ENCODE measurements at places on chromosomes 2 and 18.
A peak's percentile ranks its signal among the peaks of the same experiment; 100 is the strongest.

- no peak for DNase-seq
Observed at GRCh38 chr18:55647331-55647730, 59.3 kb upstream of the TCF4 start.

DNA sequence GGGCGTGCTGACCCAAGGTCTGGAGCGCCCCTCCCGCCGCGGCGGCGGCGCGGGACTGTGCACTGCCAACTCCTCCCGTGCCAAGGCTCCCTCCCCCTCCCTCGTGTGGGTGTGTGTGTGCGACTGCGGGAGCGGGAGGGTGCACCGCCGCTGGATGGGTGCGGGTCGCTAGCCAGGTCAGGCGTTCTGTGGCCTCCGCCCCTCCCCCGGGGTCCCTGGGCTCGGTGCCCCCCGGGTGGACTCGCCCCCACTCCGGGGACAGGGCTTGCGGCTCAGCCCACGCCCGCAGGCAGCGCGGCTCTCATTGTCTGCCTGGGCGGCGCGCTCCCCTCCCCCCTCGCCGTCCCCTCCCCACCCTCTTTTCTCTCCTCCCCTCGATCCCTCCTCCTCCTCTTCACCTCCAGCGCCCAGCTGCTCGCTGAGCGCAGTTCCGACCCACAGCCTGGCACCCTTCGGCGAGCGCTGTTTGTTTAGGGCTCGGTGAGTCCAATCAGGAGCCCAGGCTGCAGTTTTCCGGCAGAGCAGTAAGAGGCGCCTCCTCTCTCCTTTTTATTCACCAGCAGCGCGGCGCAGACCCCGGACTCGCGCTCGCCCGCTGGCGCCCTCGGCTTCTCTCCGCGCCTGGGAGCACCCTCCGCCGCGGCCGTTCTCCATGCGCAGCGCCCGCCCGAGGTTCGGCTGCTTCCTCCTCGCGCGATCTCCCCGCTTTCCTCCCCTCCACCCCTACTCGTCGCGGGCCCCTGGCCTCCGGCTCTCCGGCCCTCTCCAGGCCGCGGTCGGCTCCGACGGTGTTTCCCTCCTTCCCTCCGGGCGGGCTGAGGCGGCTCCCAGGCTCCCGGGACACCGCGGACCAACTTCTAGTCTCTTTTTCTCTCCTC is at the start of gene GATA6:
TSS of gene GATA6 (plus strand) at position 579 of the 878 bp plus-strand sequence. CDS start 1,556 bp downstream, outside the sequence.
- peak; percentile 90 for DNase-seq

DNA sequence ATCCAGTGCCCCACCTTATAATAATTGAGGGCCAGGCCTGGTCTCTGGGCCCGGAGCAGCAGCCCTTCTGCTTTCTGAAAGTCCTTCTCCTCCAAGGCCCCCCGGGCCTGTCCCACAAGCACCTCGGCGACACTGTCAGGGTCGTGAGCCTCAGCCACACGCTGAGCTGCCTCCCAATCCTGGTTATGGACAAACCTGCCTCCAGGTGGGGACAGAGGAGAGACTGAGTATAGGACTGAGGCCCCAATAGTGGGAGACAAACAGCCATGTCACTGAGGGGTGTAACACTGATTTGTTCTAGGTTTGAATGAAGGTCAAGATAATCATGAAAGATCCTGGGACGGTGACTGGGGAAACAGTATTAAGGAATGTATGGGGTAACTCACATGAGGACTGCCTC is 11.8 kb downstream of the KRTCAP3 start:
- DNase-seq, result no peak

- DNase-seq, result no peak
Observed at GRCh38 chr2:174438146-174438886, 42.8 kb downstream of the SCRN3 start.

DNA sequence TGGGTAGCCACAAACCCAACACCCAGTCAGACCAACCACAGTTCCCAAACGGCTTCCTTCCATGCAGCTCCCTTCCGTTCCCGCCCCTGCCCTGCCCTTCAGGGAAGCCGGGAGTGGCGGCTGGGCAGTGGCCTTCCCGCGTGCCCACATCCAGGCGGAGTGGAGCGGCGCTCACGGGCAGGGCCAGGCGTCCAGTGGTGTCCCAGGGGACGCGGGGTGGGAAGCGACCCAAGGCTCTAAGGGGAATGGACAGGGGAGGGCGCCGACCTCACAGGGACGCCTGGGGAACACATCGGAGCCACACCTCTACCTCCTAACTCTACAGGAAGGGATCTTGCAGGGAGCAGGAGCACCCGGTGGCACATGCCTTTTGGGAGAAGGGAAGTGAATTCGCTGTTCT is 225.9 kb upstream of the MGAT5 start:
- no peak for DNase-seq

- DNase-seq, result no peak
Observed at GRCh38 chr2:23900541-23901322, 26.2 kb downstream of the ATAD2B start.

DNA sequence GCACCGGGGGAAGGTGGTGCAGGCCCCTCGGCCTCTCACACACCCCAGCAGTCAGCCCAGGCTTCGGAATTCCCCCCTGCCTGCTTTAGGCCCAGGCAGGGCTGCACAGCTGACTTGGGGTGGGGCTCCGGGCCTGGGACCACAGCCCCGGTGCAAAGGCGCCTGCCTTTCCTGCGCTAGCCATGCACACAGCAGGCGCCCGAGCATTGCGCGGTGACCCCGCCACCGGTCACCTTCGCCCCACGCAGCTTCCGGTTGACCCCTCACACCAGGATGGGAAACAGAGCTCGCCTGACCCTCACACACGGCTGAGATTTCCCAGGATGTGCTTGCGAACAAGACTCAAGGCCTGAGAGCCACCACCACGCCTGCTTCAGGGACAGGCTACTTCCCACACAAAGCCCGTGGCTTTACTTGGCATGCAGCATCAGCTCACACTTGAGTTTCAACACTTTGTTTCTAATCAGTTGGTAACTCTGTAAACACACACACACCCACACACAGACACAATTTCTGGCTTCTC is 46.0 kb downstream of the SLC66A2 start:
- DNase-seq, result no peak

DNA sequence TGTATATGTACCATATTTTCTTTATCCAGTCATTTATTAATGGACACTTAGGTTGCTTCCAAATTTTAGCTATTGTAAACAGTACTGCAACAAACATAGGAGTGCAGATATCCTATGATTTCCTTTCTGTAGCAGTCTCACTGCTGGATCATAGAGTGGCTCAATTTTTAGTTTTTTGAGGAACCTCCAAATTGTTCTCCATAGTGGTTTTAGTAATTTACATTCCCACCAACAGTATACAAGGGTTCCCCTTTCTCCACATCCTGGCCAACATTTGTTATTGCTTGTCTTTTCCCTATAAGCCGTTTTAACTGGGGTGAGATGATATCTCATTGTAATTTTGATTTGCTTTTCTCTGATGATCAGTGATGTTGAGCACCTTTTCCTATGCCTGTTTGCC is 114.3 kb downstream of the TMEM17 start:
- no peak for DNase-seq

GRCh38 chr2:173043476-173043875 is 32.2 kb upstream of the MAP3K20 start:
- no peak for DNase-seq

DNA sequence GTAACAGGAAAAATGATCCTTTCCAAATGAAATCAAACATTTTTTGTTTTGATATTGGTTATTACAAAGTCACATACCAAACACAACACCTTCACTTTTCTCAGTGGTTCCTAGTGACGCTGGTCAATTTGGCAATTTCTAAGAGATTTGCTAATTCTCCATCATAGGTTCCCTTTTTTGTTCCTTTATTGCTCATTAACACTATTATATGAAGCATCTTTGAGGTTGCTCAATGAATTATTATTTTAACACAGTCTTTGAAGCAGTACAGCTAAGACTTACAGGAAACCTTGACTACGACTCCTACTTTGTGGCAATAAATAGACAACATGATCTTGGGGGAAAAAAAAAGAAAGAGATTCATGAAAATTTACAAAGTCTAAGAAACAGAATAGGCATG is 152.2 kb upstream of the VRK2 start:
- DNase-seq, result no peak

GRCh38 chr2:9071584-9072124 is 68.2 kb upstream of the MBOAT2 start:
- DNase-seq, result no peak

DNA sequence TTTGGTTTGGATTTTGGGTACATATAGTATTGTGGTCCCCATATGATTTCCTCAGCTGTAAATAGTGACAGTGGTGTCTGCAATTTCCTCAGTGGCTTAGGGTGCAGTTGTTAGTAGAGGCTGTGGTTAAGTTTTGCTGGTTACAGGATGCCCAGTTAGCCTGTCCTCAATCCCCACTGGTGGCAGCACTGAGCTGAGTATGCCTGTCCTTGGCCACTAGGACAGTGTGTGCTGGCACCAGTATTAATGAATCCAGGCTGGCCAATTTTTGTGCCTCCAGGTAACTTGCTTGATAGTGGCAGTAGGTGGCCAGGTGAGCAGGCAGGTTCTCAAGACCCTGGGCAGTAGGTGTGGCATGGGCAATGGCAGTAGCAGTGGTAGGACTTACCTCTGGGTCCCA is 973.1 kb downstream of the TMEM182 start:
- DNase-seq, result no peak

DNA sequence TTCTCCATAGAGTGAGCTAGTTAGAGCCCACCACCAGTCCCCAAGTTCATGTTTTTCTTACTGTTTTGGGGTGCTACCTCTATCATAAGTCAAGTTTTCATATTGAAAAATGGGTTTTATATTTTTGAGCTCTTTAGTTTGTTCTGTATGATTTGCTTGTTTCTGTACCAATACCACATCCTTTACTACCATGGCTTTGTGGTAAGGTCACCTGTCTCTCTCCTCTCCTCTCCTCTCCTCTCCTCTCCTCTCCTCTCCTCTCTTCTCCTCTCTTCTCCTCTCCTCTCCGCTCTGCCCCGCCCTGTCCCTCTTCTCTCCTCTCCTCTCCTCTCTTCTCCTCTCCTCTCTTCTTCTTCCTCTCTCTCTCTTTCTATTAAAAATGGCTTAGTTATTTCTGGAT is 22.1 kb upstream of the LBH start:
- DNase-seq, result no peak

DNA sequence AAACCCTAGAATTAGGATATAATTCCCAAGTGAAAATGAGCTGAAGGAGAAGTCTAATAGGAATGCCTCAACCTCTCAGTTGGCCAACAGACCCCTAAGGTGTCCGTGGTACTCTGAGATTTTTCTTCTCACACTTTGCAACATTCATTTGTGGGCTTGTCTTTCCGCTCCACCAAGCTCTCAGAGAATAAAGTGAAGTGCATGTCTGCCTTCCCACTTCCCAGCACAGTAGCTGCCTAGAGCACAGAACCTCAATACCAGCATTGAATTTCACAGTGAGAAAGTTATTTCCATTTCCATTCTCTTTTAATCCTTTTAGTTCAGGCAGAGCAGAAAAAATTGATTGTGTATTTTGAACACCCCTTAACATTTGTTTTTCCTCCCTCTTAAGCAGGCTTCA is 451.8 kb downstream of the TGIF1 start:
- DNase-seq, result no peak

- no peak for DNase-seq
Observed at GRCh38 chr2:118442046-118442445, 353.8 kb downstream of the INSIG2 start.

DNA sequence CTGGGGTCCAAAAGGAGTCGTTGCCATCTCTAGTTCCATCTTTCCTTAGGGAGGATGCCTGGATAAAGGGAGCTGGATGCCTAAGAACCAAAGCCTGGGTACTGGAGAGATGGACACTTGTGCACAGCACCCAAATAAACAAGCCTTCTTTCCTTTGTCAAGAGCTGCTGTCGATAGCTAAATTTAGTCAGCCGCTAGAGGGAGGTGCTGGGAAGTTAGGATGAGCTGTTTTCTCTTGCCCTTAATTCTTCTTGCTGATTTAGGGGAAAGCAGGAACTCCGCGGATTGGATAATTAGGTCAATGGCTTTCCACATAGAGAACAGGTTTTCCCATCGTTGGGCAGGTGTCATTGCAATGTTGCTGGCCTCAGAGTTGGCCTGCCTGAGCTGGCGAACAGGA is 30.9 kb upstream of the SERPINB12 start:
- DNase-seq, result peak; percentile 28

DNA sequence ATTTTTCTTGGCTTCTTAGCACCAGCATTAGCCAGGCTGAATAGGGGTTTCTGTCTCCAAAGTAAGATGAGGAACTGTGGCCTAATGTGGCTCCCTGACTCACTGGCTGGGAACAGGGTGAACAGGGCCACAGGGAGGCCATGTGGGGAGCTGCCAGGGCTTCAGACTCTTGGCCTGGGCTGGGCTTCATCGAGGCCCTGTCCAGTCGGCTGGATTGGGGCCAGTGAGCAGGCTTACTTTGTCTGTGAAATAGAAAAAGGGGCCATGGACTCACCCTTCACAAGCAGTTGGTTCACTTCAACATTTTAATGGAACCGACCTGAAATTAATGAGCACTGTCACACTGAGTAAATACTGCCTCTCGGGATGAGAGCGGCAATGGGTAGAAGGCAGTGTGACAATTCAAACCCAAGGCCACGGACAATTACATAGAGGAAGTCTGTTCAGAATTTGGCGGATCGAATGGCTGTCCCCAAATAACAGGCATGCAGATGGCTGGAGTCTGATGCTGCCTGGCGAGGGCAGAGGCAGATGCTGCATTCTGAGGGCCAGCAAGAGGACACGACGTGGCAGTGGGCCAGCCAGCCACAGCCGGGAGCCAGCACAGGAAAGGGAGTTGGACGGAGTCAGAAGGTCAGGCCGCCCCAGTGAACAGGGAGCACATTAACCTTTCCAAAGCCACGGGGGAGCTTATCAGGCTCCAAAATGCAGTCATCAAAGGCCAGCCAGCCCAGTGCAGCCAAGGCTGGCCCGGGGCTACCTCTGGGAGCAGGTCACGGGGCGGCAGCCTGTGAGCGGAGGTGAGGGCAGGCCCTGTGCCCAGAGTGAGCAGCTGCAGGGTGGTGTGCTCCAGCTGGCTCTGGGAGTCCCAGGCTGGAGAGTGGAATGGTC is 146.6 kb upstream of the REV1 start:
- DNase-seq, result no peak

DNA sequence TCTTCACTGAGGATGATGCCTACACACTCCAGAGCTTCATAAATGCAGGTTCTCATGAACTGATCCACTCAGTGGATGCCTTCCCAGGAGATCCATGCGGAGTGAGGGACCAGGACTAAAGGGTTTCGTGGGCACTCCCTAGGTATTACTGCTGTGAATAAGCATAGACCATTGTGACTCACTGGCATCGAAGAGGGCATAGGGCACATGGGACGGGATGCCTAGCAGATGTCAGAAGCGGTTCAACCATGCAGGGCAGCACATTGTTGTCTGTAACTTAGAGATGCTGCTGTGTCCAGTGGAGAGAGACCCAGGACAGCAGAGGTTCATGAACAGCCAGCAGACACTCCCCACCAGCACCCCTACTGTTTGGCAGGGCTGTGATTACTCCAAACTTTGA is 17.2 kb downstream of the GKN2 start:
- no peak for DNase-seq

- no peak for DNase-seq
Observed at GRCh38 chr2:162072181-162072702, 1.8 kb downstream of the DPP4 start.

DNA sequence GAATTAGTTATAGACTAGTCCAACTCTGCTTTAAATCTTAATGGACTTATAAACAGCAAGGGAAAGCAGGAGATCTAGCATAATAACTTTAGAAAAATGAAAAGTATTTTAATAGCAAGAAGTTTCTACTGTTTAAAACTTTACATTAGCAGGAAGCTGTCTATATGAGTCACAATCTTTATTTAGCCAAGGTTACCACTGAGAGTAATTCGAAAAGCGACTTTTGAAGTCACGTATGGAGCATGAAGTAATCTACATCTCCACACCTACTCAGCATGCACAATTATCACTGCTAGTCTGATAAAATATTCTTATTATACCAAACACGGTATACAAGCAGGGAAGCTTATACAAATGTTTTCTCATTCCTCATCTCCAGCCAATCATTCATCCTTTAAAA is 515.4 kb upstream of the SOX11 start:
- DNase-seq, result no peak
